ENCODE measurements at places on chromosomes 5 and 9.
A peak's percentile ranks its signal among the peaks of the same experiment; 100 is the strongest.

DNA sequence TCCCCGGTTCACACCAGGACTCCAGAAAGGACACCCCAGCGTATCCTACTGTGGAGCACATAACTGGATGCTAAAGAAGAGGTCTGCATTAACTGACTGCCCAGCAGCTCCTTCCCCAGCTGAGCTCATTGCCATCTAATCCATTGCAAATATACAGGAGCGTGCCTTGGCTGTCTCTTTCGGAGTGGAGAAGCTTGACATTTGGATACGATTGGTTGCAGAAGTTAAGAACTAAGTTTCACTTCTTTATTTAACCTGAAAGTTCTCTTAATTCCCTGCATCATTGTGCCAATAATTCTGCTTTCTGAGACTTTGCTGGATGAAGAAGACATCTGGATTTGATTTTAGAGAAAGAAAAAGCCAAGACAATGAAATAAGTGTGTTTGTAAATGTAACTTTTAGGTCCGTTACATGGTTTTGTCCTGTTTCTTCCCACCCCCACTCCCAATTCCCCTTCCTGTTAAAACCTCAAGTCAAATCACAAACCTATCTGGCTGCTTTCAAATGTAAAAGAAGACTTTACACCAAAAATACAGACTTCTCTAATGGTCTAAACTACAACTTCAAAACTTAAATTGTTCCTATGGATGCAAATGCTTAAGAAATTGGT lies 33.9 kb downstream of the TAS2R1 start:
- DNase-seq, result no peak

GRCh38 chr5:132704875-132705274 lies 31.1 kb downstream of the IL4 start:
- no peak for DNase-seq

DNA sequence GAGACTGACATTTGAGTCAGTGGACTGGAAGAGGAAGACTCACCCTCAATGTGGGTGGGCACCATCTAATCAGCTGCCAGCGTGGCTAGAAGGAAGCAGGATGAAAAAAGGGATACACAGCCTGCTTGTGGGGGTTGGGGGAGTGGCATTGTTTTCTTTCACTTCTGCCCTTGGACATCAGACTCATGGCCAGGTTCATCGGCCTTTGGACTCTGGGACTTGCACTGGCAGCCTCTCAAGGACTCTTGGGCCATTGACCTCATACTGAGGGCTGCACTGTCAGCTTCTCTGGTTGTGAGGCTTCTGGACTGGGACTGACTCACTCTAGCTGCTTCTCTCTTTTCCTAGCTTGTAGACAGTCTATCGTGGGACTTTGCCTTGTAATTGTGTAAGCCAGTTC lies 374.9 kb downstream of the TLE1 start:
- no peak for DNase-seq

DNA sequence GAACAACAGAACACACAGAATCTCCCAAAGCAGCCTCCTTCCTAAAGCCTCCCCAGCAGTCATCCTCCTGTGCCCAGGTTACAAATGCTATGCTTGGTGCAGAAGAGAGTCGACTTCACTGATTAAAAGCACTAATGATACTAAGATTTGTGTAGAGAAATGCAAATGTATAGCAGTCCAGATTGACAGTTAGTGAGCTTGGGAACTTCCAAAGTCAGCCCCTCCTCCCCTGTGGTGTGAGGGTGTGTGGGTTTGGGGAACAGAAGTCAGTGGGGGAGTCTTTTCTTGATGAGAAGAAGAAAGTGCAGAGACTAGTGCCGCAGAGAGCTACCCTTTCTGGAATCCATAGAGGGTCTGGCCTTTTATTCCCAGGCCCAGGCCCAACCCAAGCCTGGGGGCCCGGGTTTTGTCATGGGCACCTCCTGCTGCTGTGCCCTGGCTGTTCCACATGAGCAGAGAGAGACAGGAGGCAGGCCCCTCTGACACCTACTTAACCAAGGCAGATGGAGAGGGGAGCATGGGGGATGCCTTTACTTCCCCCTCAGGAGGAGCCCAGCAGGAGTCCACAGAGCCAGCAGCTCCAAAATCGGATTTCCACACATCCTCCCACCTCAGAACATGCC lies 173.3 kb downstream of the DENND1A start:
- no peak for DNase-seq

DNA sequence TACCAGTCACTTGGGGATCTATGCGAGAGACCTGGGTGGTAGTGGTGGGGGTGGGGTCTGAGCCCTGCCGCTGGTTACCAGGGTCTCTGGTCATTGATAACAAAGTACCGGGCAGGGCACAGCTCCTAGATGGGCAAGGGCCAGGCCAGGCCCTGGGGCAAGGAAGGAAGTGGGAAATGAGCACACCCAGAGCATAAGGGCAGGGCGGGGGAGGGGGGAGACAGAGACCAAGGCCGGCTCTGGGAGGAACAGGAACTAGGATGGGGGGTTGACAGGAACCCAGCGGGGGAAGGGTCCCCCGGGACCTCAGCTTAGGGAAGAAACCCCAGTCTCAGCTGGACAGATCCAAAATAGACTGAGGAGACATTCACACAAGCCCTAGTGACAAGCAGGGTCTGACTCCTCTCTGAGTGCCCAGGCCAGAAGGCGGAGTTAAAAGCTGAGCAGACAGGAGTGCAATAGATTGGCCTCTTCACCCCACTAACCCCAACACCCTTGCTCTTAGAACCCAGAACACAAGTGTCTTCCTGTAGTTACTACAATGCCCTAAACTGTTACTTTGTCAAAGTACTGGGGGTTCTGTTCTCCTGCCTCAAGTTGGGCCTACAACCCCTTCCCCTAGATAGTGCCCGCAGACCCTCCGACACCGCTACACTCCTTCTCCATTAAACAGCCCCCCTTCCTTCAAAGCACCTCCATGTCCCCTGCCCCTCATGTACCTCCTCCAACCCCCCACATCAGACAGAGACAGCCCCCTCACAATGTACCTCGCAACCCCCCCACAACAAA lies 628 bp downstream of the ATOSB start:
- no peak for DNase-seq

- no peak for DNase-seq
Measured at GRCh38 chr5:96175090-96175489, 213.4 kb upstream of the ELL2 start.

DNA sequence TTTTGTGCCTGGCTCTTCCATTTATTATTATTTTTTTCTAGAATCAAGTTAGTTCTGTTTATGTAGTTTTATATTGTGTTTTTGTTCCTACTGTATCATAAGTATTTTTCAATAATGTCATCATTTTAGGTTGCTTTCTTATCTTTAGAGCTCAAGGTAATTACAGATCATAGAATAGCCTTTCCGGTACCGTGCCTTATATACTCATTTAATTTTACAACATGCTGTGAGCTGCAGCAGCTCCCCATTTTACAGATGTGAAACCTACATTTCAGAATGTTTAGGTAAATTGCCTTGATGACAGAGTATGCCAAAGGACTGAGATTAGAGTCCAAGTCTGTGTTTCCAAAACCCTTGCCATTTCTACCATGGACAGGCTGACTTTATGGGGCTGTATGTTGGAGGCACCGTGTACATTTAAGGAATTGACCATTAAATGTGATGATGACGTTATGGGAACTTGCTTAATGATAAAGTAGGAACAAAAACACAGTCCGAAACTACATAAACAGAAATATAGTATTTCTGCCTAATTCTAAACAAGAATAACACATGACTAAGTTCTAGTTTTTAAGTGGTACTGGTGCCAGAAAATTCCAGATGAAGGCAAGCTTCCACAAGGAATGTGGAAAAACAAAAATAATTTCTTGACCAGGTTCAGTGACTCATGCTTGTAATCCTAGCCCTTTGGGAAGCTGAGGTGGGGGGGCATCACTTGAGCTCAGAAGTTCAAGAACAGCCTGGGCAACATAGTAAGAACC lies 97.7 kb downstream of the IQGAP2 start:
- DNase-seq, result no peak

DNA sequence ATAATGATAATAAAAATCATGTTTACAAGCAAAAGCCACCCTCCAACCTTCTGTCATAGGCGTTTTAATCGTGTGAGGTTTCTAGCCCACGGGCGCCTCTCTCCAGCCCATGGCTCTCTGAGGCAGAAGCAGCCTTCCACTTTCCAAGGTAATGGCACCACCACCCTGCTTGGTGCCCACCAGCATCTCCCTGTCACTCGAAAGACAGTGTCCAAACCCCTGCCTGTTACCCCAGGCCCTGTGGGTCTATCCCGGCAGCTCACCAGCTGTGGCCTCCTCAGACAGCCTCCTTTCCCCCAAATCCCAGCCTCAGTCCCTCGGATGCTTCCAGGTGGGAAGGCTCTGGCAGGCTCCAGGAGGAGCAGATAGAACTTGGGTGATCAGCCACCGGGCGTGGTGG lies 123.8 kb upstream of the LPCAT1 start:
- no peak for DNase-seq

DNA sequence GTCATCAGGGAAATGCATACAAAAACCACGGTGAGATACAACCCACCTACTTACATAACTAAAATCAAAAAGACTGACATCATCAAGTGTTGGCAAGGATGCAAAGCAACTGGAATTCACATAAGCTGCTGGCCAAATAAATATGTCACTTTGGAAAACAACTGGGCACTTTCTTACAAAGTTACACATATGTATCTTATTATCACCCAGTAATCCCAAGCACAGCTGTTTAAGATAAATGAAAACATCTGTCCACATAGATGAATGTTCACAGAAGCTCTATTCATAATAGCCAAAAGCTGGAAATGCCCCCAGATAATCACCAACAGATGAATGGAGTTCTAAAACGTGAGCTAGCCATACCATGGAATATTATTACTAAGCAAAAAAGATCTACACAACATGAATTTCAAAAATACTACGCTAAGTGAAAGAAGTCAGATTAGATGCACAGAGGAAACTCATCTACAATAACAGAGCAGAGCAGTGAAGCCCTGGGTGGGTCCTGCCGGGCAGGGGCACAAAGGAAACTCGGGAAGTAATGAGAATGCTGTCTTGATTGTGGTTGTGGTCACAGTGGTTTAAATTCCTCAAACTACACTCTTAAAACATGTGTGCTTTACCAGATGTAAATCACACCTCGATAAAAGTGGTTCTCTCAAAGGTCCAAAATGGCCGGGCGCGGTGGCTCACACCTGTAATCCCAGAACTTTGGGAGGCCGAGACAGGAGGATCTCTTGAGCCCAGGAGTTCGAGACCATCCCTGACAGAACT lies 8.5 kb downstream of the CAMSAP1 start:
- DNase-seq, result no peak

DNA sequence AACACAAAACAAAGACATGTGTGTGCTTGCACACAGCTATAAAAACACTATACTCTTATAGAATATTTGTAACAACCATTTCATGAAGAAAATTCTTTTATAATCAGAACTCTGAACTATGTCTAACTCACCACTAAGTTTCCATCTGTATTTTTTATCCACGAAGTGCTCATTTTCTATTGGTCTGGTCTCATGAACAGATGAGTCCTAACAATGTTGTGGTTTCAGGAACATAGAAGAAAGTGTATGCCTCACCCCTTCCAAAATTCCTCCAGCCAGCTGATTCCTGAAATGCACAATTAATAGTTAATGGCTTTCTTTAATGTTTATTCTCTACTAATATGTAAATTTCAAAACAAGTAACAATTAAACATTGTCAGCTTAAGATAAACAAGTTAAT lies 325.3 kb upstream of the GRAMD2B start:
- no peak for DNase-seq

GRCh38 chr5:57298985-57299491 lies 125.2 kb downstream of the GPBP1 start:
- DNase-seq, result peak; percentile 2

GRCh38 chr9:7656636-7657035 lies 142.9 kb downstream of the DMAC1 start:
- DNase-seq, result no peak

GRCh38 chr5:54985301-54986268 lies at the start of gene ESM1:
ESM1 (minus strand) TSS chr5:54985593; CDS start chr5:54985517, 76 bp downstream.
- no peak for DNase-seq

DNA sequence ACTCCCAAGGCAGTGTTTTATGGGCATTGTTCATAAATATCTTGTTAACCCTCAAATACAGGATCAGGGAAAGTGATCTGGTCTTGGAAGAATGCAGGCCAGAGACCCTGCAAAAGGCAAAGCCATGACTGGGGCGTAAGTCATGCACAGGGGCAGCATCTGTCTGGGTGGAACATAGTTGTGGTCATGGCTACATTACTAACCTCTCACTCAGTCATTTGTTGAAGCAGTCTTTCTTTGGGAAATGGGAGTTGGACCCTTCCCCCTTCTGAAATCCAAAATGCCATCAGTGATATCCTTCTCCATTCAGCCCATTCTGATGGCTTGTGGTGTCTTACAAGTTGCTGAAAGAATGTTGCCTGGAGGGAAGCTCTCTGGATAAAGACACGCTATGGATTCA lies 68.1 kb downstream of the GDNF start:
- DNase-seq, result no peak

DNA sequence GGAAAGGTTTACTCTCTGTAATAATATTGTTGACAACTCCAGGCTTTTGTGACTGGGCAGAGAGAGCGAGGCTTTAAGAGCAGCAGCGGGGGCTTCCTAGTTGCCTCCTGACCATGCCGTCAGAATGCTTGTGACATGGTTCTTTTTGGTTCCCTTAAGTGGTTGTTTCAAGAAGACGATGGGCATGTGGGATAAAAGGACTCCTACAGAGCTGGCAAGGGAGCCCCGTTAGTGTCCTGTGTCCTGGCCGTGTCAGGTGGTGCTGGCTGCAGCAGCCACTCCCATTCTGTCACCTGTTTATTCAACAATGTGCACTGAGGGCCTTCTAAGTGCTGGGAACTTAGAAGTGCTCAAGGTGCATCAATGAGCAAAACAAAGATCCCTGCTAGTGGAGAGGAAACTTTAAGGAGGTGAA lies 19.7 kb downstream of the LCP2 start:
- DNase-seq, result no peak

DNA sequence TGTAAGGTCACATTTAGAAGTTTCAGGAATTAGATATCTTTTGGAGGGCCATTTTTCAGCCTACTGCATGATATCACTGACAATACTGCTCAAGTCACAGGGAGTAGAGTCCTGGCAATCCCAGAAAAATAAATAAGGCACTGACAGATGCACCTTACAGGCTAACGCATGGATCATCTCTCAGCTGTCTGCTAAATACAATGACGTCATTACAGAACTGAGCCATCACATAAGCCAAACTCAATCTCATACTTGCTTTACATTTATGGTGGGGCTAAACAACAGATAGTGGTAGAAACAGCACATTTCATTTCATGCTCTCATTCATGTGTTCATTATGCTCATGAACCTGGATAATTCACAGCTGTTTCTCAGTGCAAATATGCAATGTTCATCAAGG lies 243.7 kb downstream of the SEMA5A start:
- no peak for DNase-seq

DNA sequence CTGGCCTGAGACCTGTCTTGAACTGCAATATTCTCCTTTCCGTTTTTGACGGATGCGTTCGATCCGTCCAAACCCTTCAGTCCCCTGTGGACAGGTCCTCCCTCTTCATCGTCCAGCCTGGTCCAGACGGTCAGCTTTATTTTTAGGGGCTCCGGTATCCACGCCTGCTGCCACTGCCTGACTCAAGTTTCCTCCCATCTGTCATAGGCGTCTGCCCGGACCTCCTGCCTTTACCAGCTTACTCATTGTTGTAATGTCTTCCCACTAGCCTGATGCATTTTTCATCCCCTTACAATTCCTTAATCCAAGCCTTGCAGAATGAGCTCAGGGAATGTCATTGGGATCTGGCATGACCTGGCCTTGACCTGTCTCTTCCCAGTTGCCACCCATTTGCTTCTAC lies 145.8 kb downstream of the TENT4A start:
- no peak for DNase-seq
